ENCODE measurements at places on chromosomes 2 and 18.

DNA sequence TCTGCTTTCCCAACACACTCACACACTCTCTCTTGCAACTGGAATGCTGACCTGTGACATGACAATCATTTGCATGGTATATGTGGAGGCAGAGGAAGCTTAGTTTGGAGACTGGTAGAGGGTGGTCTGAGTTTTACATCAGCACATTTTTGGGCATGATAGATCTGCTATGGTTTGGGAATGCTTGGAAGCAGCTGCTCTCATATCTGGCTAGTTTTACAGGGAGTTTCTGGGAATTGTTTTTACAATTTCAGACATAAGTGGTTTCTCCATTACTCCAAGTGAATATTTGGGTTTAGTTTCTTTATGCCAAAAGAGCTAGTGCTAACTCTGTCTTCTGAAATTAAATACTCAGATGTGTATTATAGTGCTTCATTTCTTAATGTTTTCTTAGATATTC is 977.6 kb downstream of the SUCLG1 start:
- DNase-seq = no peak

GRCh38 chr2:34099377-34099776 is 500.3 kb upstream of the FAM98A start:
- no peak for DNase-seq

- no peak for DNase-seq
Measured at GRCh38 chr18:68181956-68182355, 533.0 kb downstream of the TMX3 start.

GRCh38 chr2:112725545-112726457 is 5.0 kb downstream of the NT5DC4 start:
- no peak for DNase-seq

DNA sequence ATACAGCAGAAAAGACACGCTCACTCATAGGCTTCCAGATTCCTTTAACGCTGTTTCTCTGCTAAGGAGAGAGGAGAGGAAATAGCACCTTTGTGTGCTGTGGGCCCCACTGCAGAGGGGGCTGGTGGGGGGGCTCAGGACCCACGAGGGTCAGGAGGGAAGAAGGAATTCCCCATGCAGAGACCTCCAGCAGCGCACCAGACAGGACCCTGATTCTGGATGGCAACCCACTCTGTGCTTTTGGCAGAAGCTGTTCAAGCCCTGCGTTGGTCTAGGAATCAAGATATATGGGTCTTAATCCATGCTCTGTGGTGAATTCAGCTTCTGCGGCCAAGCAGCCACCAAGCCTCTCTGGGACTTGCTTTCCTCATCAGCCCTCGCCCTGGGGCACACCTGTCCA is 31.0 kb downstream of the MYCN start:
- no peak for DNase-seq

DNA sequence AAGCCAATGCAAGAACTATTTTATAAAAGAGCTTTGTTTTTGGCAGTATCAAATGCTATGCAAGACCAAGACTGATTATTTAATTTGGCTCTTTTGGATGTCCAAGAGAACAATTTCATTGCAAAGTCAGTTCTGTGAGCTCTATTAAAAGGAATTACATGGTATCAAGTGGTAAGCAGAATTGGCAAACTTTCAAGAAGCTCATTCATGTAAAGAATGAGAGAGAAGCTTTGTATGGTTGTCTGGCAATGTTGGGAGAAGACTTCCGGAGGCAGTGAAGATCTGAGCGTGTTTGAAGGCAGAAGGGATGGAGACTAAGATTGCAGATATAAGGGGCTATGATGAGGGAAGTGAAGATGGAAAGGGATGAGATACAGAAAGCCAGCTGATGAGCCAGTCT is 49.6 kb downstream of the CPS1 start:
- DNase-seq = no peak

DNA sequence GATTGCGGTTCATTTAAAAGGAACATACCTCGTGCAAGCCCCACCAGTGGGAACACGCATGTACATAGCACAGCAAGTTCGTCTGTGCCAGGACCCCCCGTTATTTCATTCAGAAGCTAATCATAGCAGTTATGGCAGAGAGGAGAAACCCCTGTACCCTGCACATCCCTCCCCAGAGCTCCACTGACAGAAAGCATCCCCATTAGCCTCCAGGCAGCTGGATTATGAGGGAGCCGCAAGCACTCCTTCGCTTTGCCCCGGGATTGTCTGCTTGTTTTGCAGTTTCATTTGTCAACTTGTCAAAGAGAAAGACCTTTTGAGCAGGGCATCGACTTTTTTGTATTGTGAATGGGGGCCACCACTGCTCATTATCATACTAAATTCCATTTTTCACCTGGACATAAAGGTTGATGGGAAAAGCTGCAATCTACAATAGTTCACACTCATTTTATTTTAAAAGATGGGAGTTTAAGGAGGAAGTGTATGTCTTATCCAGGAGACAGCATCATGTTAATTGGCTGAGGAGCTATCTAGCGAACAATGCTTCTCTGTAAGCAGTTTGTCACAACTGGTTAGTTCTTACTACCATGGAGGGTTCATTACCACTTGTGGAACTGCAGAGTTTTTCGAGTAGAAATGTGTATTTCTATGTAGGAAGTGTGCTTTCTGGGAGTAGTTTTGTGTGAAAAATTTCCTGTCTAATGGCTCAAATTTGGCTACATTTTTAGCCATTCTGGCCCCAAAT is 255.3 kb downstream of the THSD7B start:
- no peak for DNase-seq

All from stimulated activated CD8-positive, alpha-beta memory T cell treated with anti-CD3 and anti-CD28 coated beads, Interleukin-15, amount 100 ng/mL, for 1 hour (primary cell).